ENCODE measurements at places on chromosomes 5 and 9. TPM values are rescaled to one million over a fixed set of nuclear protein-coding genes. Genes with fewer than 3 reads are reported as not detected.

Gene PCDHGA6
- total RNA-seq: 0.68 TPM

Gene IFNA2
- not detected for total RNA-seq

Gene LTC4S
- 5.5 TPM for total RNA-seq

Gene DYNC2I2
- total RNA-seq: 8.3 TPM

Gene SPOCK1
- total RNA-seq: not detected

Gene CARTPT
- not detected for total RNA-seq

Gene DNM1
- total RNA-seq: 1.1 TPM

Gene TAS2R1
- total RNA-seq: not detected

Gene CER1
- not detected for total RNA-seq

Gene NPR3
- total RNA-seq: not detected

Gene ATP6V1G1
- total RNA-seq: 170 TPM

Gene IFNA16
- total RNA-seq: not detected

Gene CYSRT1
- total RNA-seq: 0.47 TPM

Gene SMIM33
- total RNA-seq: not detected

Gene IL9
- total RNA-seq: not detected

Gene CCIN
- 0.19 TPM for total RNA-seq

Gene GDF9
- total RNA-seq: 1.2 TPM

Gene ADGRD2
- not detected for total RNA-seq

Gene NDOR1
- total RNA-seq: 35.0 TPM

Gene TXNDC8
- total RNA-seq: not detected

Gene CD72
- total RNA-seq: 7.8 TPM

Gene HRH2
- total RNA-seq: 2.4 TPM

Gene ZNF367
- 7.5 TPM for total RNA-seq

Gene SMIM32
- not detected for total RNA-seq

Gene SPATA9
- not detected for total RNA-seq

Gene IL13
- total RNA-seq: not detected

Gene FBN2
- 0.08 TPM for total RNA-seq

Gene SLC4A9
- not detected for total RNA-seq

Gene PDCD1LG2
- total RNA-seq: not detected

Gene SPATA31A3
- not detected for total RNA-seq

Gene C7
- total RNA-seq: not detected

Gene ELP1
- 35.2 TPM for total RNA-seq

Gene SLC36A2
- not detected for total RNA-seq

Gene FBXW2
- total RNA-seq: 81.8 TPM

Measured in naive thymus-derived CD8-positive, alpha-beta T cell (primary cell).